ENCODE measurements at places on chromosomes 3 and 15. TPM values are rescaled to one million over a fixed set of nuclear protein-coding genes. Genes with fewer than 3 reads are reported as not detected.
A peak's percentile ranks its signal among the peaks of the same experiment; 100 is the strongest.

DNA sequence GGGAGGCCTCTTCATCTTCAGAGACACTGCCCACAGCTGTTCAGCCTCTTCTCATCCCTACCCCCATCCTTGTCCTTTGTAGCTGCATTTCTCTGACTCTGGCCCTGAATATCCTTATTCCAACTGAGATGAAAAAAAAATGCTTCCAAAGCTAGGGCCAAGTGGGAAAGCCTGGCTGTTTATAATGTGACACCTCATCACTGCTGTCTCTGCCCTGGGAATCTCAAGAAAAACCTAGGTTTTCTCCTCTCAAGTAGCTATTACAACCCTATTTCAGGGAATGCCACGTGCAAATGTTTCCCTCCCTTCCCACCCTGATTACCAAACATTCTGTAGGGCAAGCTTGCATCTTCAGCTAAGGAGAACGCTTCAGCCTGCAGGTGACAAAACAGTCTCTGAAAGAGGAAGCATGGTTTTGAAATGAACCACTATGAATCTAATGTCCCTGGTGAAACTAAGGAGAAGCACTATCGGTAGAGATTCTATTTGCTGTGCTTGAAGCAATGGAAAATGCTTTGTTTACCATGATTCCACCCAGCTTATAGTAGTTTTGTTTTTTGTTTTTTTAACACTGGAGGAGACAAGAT, 65.4 kb downstream of the USF3 start:
- DNase-seq, result no peak

DNA sequence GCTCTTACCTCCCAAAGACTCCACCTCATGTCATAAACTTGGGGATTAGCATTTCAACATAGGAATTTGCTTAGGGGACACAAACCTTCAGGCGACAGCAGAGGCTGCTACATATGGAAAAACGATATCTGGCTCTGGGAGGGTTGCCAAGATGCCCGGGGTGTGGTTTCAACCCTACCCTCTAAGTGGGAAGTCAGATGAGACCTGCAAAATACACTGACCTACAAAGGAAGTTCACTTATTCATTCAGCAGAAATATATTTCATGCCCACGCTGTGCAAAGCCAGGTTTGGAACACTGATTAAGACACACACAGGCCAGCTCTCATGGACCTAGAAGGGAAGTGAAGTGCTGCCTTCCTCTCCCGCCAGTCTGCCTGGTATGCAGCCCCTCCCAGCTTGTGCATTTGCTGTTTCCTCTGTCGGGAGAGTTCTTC, 239.3 kb downstream of the FEZF2 start:
- DNase-seq, result peak; percentile 77

DNA sequence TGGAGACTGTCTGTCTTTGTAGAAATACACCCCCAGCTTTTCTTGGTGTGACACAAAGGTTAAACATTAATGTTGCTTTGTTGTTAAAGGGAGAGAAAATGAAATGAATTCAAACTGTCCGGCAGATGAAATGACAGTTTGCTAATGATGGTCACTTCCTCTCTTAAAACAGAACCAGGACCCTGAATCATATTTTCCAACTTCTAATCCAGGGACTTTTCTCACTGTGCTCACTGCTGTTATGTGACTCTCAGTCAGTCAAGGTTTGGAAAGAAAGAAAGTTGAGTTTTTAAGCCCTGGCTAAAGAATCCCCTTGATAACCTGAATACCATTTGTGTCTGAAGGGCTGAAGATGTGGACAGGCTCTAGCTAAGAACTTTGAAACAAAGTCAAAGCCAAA, 215.8 kb downstream of the AGBL1 start:
- DNase-seq, result no peak

GRCh38 chr15:63104727-63105126, 16.9 kb upstream of the LACTB start:
- peak; percentile 18 for DNase-seq

Gene SLCO3A1
- 10.1 TPM for total RNA-seq

DNA sequence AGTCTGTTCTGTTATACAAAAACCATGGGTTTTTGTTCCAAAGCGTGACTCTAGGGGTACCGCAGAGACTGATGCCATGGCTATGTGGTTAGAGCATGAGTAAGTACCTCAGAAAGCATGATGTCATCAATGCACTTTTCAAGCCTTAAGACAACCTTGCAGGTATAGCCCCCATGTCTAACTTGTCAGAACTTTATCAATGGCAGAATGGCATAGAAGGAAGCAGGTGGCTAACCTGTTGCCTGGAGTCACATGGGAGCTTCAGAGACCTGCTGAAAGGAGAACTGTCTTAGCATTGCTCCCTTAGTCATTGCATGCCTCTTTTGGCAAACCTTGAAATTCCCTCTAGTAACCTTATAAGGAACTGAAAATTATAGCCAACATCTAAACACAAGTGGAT, 52.5 kb downstream of the EOMES start:
- no peak for DNase-seq

GRCh38 chr15:84099181-84099580, 136.4 kb upstream of the GOLGA6L4 start:
- DNase-seq, result peak; percentile 38

Gene CD96
- total RNA-seq, result 1.4 TPM

GRCh38 chr3:136250903-136251460, 842 bp downstream of the PCCB start:
- DNase-seq, result peak; percentile 32

Measured in umbilical cord (tissue), 2 donors.